ENCODE measurements at places on chromosomes 6 and 20.
A peak's percentile ranks its signal among the peaks of the same experiment; 100 is the strongest.

GRCh38 chr6:122930252-122931180, 65.5 kb upstream of the CLVS2 start:
- no peak for DNase-seq

DNA sequence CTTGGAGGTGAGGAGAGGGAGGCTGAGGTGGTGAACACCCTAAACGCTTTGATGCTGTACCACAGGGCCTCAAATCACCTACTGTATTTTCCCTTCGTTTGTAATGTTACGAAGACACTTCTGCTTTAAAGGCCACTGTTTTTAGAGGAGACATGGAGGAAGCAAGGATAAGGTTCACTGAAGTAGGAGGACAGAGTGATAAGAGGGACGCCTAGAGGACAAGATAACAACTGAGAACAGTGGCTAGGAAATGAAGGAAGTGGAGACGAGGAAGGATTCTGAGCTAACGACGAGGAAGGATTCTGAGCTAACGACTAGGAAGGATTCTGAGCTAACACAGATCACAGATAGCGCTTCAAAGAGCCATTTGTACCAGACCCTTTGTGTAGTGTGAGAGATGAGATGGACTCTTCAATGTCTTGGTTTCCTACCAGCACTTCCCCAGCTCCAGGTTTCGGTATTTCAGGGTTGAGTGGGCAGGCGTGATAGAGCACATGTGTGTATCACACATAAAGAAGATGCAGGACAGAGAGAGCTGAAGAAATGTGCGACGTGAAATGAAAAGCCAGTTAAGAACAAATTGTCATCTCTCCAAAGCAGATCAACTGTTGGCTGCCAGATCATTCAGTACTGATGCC, 7.5 kb downstream of the SF3B5 start:
- DNase-seq, result no peak

DNA sequence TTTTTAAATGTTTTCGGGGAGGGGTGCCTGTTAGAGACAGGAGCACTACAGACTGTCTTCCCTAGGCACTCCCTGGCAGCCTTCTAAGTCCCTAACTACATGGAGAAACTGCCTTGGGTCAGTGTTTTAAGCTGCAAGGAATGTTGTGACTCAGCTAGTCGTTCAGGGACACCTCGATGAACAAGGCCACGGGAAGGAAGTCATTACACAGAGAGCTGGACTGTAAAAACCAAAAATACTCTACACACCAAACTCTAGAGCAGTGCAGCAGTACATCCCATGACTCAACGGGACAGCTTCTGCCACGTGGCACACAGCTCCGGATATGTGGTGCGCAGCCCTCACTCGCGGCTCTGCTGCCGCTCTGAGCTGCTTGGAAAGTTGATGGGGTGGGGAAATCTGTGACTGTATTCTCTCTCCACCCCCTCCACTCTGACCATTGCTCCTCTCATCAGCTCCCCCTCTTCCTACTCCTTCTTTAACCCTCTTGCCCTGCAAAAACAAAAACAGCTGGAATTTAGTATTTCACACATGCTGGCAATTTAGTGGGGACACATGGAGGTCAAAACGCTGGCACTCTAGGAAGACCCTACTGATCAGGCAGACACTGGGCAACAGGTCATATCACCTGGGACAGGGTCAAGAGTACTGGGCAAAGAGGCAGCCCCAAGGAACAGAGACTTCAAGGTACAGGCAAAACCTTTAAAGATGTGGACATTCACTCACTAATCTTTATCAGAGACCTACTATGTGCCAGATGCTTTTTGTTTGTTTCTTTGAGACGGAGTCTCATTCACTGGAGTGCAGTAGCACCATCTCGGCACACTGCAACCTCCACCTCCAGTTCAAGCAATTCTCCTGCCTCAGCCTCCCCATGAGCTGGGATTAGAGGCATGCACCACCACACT, 10.9 kb upstream of the LPIN3 start:
- DNase-seq, result peak; percentile 22

DNA sequence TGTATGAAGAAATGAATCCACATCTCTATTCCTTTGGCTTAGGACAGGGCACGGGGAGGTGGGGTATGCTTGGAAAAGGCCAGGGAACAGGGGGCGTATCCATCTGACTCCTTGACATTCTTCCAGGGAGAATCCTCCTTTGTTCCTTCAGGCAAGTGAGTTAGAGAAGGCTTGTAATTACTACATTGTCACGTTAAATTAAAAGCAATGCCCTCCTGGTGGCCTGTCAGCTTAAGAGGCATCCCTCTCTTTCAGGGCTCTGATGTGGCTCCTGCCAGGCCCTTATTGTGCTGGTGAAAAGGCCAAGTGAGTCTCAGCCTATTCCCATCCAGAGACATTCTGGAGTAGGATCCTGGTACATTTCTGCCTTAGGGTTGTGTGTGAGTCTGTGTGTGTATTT, 128.3 kb downstream of the FOXA2 start:
- DNase-seq, result no peak

- no peak for DNase-seq
Measured at GRCh38 chr6:87705070-87705691, 3.1 kb upstream of the AKIRIN2 start.

DNA sequence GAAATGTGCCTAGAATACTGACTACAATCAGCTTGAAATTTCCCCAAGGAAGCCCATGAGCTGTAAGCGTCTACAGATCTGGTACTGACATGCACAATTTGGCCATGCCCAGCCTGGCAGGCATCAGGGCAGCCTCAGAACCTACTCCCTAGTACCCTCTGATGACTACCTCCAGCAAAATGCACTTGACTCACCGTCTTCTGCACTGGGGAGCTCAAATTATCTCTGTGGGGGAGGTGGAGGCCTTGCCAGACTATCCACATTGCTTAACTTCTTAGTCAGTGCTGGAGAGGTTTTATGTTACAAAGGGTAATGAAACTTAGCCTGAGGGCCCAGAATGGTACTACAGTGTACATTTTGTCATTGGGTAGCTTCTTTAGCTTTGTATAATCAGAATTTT, 126.0 kb upstream of the ADGRF1 start:
- DNase-seq, result no peak

- peak; percentile 8 for DNase-seq
Measured at GRCh38 chr6:143594647-143595046, 83.1 kb upstream of the PHACTR2 start.

DNA sequence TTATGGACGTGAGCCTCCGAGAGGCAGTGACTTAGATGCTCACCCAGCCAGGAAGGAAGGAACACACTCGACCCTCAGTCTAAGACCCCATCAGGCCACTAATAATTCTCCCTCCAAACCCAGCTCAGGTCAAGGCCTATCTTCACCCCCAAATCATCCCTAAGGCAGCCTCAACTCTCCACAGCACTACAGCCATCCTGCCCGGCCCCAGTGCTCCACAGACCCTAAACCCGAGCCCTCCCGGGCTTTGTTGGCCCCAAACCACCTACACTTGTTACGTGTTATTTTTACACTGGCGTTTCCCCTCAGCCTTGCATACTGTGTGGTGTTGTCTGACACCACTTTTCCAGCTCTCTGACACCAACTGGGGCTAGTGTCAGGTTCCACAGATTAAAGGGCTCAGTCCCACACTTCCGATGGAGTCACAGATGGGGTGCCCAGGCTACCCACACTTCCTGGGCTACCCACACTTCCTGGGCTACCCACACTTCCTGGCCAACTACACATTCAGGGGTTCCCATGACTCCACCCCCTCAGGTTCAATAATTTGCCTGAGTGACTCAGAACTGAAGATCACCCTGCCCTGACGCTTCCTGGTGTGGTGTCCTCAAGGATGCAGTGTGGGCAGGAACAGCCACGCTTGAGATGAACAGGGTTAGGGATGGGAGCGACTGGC, 25.3 kb downstream of the RBCK1 start:
- peak; percentile 31 for DNase-seq

DNA sequence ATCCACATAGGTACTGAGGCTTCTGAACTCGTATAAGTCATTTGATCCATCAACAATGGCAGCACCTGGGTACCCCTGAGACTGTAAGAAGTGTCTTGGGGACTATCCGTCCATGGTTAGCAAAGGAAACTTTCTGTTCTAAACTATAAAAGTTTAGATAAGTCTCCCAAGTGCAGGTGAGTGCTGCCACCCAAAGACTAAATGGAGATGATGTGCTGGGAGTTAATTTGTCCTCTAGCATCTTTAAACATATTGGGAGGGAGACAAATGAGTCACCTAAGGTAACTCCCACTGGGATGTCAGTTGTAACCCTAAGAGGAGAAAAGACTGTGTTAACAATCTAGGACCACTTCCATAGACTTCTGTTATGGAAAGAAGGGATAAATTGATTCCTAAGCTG, 6.2 kb downstream of the BEND6 start:
- no peak for DNase-seq

Measured in effector CD4-positive, alpha-beta T cell (primary cell).